ENCODE measurements at places on chromosomes 7 and 10. TPM values are rescaled to one million over a fixed set of nuclear protein-coding genes. Genes with fewer than 3 reads are reported as not detected.

DNA sequence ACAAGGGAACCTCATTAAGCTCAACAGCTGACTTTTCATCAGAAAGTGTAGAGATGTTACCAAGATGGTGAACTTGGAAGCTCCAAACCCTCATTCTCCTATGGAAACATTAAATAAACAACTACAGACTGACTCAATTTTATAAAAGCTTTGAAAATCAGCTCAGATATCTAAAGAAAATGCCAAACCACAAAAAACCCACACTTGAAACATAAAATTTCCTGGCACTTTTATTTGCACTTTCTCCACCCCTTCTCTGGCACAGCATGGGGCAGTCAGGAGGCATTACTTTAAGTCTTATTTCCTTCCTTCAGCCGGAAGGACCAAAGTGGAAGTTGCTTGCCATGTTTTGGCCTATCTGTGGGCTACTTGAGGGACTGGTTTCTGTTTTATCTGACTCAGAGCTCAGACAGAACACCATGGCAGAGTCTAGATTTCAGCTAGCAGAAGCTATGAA is 114.7 kb downstream of the ODAD2 start:
- DNase-seq = no peak

- no peak for DNase-seq
Measured at GRCh38 chr7:29276806-29277205, 82.2 kb downstream of the CHN2 start.

Gene MYOZ1
- 9.2 TPM for polyA plus RNA-seq

Gene EN2
- polyA plus RNA-seq = not detected

GRCh38 chr10:64619102-64619501 is 1097.9 kb downstream of the REEP3 start:
- DNase-seq = no peak

GRCh38 chr7:32018845-32019578 is 51.2 kb downstream of the PDE1C start:
- DNase-seq = no peak

- DNase-seq = no peak
Measured at GRCh38 chr10:124641282-124642087, 102.7 kb downstream of the FAM53B start.

DNA sequence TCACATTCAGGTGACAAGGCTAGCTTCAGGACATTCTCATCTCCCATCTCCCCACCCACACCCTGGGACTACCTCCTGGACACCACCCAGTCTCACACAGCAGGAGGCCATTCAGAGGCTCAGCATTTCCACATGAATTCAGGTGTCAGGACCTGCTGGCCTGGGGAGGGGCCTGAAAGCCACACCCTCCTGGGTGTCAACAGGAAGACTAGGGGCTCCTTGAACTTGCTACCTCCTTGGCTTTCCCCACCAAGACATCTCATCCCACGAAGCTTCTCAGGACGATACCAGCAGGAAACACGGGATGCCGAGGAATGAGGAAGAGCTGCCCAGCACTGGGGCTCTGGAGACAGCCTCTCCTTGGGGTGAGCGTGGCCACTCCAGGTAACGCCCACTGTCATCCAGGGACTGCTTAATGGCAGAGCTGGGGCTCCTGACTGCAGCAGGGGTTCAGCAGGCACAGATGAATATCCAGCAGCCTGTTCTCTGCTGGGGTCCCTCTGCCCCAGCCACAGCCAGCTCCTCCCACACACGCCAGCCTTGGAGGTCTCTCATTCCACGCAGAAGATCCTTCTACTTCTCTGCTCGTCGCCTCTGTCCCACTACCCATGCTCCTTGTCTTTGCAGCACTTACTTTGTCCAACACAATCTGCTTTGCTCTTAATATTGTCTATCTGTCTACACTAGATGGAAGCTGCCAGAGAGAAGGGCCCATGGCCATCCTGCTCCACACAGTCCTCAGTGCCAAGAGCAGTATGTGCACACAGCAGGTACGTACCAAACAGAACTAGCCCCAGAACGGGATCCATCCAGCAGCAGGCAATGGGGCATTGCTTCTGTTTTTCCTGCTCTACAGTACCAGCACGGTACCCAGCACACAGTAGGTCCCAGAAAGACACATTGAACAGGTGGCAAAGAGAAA is 88.7 kb downstream of the FAM53B start:
- no peak for DNase-seq

DNA sequence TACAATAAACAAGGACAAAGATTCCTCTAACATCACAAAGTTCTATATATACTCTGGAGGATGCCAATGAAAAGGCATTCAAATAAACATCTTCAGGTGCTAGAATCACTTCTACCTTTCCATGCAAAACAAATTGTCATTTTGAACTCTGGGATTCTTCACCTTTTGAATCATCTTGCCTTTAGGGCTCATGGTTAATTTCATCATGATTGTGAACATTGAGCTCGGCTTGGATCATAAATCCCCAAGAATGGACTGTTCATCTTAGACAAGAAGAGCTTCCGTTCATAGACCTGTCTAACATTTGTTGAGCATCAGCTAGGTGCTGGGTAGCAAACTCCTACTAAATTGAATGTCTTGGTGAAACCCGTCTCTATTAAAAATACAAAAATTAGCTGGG is 212.2 kb downstream of the TNS3 start:
- DNase-seq = no peak

Gene EGR2
- 0.30 TPM for polyA plus RNA-seq

- no peak for DNase-seq
Measured at GRCh38 chr7:111873963-111874690, 311.8 kb upstream of the IMMP2L start.

Gene DMBT1
- not detected for polyA plus RNA-seq

DNA sequence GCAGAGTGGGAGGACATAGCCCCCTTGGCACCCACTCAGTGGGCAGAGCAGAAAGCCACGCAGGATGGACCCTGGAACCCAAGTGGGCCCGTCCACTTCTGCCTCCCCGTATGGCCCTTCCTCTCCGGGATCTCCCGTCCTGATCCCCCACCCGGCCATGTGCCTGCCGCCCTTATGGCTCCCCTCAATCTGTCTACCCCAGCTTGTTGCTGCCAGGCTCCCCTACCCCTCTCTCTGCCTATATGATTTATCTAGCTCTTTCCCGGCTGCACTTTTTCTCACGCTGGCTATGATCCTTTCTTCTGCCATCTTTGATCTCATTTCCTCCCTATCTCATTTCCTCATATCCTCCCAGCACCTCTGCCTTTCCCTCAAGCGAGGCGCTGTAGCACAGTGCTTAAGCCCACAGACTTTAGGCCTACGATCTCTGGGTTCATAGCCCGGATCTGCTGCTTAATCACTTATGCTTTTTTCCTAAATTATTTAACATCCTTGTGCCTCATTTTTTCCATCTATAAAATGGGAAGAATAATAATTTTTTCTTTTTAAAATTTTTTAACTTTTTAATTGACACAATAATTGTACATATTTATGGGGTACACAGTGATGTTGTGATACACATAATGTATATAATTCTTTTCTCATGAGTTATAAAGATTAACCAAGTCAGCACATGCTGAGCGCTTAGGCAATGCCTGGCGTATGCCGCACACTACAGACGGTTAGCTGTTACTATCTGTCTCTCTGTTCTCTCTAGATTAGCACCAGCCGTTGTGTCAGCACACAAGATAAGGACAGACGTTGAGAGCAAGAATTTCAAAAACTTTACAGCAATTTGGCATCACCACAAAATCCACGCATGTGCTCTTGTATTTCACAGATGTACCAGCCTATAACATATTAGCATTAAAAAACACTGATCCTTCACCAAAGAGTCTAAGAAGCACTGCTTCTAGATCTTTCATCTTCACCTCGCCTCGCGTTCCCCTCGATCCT is 18.1 kb downstream of the KCNH2 start:
- peak; percentile 36 for DNase-seq

Gene AKR1C8
- not detected for polyA plus RNA-seq

All from kidney (tissue), 22 donors.